Stimulated activated naive CD4-positive, alpha-beta T cell treated with Interleukin-2 at 50 U/mL for 16 hours (primary cell): ENCODE measurements at places on chromosomes 2 and 18.

DNA sequence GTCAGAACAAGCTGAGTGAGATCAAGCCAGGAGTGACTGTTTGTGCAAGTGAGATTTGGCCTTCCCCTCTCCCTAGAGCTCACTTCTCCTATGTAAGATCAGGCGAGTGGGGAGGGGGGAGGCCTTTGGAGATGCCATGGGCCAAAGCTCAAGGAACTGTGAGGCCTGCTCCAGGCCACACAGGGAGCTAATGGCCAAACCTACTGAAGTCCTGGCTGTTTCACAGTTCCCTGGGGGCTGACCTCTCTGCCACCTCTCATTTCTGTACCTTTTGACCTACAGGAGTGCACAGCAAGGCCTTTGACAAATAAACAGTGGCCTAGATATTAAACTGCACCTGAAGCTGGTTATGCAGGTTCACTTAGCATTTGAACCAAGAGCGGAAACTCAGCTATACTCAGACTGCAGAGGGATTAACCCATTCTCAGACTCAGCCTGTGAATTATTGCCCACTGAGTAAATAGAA is 235.0 kb upstream of the NT5C1B start:
- no peak for DNase-seq

- DNase-seq = no peak
These were observed 205.8 kb downstream of the ZBTB7C start for GRCh38 chr18:48203288-48203945.

GRCh38 chr2:80364524-80365212 is 60.1 kb upstream of the LRRTM1 start:
- DNase-seq = no peak

DNA sequence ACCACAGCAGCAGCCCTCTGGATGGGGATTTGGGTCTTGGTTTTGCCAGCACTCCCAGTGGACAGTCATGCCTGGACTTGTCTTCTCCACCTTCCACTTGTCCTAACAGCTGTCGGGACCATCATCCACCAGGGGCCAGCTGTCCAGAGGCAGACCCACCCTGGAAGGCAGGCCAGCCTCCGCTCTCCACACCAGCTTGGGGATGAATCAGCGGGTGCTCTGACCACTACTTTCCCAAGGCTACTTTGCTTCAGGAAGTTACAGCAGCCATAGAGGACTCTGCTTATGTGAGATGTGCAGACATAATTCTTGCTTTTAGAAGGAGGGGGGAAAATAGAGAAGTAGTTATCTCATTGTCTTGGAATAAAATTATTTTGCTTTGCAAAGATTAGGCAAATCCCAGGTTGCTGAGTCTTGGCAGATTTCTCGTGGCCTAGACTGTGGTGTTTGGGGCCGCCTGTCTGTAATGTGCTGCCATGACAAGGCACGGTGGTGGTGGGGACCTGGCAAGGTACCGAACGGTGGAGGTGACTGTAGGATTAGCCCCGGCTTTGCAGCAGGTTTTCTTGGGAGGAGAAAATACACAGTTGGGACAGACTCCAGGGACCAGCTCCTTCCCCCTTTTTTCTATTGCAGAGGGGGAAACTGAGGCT is 148.7 kb downstream of the AGAP1 start:
- no peak for DNase-seq

GRCh38 chr2:33292981-33293595 is 183.4 kb upstream of the RASGRP3 start:
- DNase-seq = no peak

DNA sequence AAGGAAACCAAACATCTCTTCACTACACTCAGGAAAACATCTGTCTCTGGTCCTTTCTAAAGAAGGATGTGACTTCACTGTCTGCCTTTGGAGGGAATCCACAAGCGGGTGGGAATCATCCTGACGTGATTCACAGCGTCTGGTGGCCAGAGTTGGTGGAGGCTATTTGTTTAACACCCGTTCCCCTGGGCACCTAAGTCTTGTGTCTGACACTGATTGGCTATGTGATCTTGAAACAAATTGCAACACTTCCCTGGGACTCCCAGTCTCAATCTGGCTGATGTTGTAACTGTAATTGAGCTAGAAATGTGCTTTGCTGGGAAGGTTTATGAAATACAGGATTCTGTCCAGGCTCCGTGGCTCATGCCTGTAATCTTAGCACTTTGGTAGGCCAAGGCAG is 28.8 kb upstream of the SIX3 start:
- no peak for DNase-seq

DNA sequence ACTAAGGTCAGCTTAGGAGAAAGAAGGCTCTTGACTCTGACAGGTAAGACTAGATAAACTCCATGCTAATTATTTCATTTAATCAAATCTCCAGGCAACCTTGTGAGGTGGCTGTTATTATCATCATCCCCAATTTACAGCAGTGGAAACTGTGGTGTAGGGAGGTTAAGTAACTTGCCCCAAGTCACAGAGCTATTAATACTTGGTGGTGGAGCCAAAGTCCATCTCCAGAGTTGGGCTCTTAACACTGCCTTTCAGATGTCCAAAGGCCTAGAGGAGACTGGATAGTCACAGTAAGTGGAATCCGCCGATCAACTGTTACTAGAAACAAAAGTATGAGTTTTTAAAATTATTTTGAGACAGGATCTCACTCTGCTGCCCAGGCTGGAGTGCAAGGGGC is 46.6 kb upstream of the SP3 start:
- no peak for DNase-seq

- no peak for DNase-seq
These were observed 18.6 kb downstream of the VRK2 start for GRCh38 chr2:58065248-58065647.

DNA sequence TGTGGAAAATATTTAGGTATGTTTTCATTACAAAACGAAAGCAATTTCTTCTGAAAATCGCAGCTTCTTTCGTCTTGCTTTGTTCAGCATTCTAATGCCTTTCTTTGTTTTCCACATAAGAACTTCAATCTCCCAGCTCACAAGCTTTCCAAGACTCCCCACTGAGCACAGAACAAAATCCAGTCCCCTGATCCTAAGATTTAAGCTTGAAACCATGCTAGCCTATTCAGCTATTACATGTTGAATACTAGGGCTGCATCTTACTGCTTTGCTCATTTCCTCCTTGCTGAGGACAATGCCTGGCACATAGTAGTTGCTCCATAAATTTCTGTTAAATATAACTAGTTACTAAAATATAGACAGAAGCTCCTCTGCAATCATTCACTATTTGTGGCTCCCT is 160.6 kb downstream of the GALNT3 start:
- DNase-seq = no peak

- no peak for DNase-seq
These were observed 529.1 kb upstream of the HNMT start for GRCh38 chr2:137435162-137435561.

DNA sequence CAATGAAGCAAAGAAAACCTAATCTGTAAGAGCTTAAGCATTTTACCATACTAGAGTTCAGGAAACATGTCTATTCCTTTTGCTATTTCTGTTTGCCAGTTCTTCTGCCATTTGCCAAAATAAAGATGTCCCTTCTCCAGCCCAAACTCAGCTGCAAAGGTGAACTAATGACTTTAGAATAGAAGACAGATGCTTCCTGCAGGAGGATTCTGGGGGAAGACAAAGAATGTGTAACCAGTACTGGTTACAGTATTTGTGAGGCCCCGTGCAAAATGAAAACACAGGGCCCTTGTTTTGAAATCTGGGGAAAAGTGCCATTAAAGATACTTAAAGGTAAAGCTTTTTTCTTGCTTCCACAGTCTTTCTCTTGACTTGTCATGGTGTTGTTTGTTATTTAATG is 34.3 kb upstream of the MTX2 start:
- no peak for DNase-seq

- no peak for DNase-seq
These were observed 999.6 kb downstream of the SUCLG1 start for GRCh38 chr2:83459456-83459855.

- no peak for DNase-seq
These were observed 49.9 kb downstream of the FAM210A start for GRCh38 chr18:13676471-13676870.

DNA sequence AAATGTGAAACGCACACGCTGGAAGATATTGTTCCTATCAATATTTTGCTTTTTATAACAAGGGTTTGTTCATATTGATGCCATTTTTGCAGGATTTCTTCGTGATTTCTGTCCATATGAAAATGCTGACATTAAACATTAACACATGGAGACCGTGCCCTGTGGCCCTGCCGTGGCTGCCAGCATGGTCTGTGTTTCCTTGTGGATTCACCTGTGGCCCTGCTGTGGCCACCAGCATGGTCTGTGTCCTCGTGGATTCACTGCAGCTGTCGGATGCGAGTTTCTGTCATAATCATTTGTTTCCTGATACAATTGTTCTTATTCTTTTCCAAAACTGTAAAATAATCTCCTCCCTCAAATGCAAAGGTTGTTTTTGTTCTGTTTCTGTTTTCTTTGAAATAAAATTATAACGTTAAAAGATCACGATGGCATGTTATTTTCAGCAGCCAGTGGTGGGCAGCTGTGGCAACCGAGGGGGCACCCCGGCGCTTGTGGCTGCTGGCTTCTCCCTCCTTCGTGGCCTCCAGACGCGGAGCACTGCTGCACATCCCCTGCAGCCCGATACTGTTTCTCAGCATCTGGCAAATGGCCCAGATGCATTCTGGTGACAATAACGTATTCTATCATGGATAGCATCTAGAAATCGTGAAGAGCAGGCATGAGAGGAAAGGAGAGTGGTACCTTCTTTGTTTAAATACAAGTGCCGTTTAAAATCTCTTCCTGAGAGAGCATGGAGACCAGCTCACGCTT is 143.5 kb downstream of the PTGR3 start:
- DNase-seq = no peak

DNA sequence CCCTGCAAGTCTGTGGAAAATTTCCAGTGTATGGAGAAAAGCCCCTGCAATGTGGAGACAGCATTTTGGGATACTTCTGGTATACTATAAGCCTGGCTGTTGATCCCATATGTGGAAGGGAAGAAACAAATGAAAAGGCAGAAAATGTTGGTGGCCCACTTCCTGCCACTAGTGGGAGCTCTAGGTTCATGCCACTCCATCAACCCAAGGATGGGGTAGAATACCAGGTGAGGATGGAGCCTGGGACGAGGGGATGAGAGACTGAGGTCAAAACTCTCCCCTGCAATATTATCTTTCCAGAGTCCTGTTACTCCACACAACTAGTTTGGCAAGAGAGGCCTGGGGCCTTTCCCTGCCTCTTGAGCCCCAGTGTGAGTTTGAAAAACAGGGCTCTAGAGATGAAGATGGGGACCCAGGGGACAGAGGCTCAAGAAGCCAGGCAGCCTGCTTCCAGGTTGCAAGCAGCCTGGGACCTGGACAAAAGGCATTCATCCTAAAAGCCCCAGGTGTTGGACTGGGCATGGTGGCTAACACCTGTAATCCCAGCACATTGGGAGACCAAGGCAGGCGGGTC is 31.9 kb downstream of the BMP10 start:
- peak; percentile 6 for DNase-seq

- DNase-seq = no peak
These were observed 2.4 kb downstream of the MTCL1 start for GRCh38 chr18:8707556-8708300.

- DNase-seq = no peak
These were observed 72.7 kb downstream of the MAP2 start for GRCh38 chr2:209496586-209496982.

DNA sequence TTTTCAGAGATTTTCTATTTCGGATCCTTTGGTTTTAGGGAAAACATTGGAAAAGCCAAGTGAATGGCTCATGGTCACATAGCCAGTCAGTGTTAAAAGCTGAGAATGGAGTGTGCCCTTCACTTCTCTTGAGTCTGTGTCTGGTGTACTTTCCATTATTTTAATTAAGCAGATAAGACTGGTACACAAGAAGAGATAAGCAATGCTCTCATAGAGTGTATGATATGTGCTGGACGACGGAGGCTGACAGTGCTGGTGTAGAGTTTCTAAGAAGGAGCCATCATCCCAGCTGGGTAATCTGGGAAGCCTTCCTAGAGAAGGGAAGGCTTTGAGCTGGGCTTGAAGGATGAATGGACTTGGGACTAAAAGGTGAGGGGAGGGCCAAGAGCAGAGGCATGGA is 93.3 kb downstream of the SPTBN1 start:
- DNase-seq = no peak

GRCh38 chr18:62745089-62745751 is 29.9 kb downstream of the PHLPP1 start:
- DNase-seq = no peak

DNA sequence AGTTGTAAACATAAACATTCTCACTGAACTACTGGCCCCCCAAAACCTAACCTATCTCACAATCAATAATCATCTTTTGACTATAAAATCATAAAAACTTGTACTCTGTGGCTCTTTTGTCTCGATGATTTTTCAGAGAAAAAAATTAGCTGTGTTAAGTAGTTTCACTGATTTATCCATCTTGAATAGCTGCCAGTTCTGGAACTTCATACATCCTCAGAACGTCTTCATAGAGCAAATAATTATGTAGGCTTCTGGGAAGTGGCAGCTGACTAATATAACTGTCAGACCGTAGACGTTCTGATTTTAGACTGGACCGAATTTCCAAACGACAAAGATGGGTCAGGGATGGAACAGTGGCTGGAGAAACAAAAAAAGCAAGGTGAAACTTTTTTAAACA is 97.3 kb upstream of the CHAC2 start:
- DNase-seq = no peak

- no peak for DNase-seq
These were observed 167.4 kb downstream of the RNF144A start for GRCh38 chr2:7084601-7085000.

DNA sequence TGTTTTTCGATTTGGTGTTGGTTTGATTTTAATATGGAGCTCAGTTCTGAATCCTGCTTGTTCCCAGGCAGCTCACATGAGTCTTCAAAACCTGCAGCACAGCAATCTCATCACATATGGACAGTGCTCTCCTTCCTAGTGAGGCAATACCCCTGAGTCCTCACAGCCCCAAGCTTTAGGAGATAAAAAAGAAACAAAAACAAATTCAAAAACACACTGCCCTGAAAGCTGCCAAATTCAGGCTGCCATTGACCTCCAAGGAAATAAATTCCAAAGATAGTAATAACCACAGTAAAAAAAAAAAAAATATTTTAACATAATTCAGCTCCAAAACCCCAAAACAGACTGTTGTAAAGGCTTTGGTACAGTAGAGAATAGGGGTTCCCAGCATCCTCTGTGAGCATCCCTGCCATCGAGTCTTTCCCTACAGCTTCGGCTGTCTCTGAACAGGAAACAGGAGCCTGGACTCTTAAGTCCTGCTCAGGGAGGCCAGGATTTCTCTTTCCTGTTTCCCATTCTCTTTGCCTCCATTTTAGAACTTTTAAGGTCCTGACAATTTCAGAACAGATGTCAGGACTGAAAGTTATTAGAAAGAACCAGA is 14.7 kb upstream of the SP3 start:
- DNase-seq = no peak
